ENCODE measurements at places on chromosomes 7 and 10. TPM values are rescaled to one million over a fixed set of nuclear protein-coding genes. Genes with fewer than 3 reads are reported as not detected.
A peak's percentile ranks its signal among the peaks of the same experiment; 100 is the strongest.

DNA sequence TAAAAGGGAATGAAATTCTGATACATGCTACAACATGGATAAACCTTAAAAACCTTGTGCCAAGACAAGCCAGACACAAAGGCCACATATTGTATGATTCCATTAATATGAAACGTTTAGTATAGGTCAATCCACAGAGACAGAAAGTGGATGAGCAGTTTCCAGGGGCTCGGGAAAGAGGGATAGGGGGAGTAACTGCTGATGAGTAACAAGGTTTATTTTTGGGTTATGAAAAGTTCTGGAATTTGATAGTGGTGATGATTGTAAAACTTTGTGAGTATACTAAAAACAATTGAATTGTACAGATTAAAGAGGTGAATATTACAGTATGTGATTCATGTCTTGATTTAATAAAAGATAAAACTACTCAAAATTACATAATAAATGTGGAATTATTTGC is 19.1 kb upstream of the SLC13A1 start:
- no peaks in the 10 kb centered on the region for H3K27me3 ChIP-seq
- no peaks in the 10 kb centered on the region for H3K4me1 ChIP-seq
- no peak overlapping the region for H3K4me3 ChIP-seq
- no peak overlapping the region for H3K27ac ChIP-seq
- no peaks in the 10 kb centered on the region for H3K36me3 ChIP-seq

DNA sequence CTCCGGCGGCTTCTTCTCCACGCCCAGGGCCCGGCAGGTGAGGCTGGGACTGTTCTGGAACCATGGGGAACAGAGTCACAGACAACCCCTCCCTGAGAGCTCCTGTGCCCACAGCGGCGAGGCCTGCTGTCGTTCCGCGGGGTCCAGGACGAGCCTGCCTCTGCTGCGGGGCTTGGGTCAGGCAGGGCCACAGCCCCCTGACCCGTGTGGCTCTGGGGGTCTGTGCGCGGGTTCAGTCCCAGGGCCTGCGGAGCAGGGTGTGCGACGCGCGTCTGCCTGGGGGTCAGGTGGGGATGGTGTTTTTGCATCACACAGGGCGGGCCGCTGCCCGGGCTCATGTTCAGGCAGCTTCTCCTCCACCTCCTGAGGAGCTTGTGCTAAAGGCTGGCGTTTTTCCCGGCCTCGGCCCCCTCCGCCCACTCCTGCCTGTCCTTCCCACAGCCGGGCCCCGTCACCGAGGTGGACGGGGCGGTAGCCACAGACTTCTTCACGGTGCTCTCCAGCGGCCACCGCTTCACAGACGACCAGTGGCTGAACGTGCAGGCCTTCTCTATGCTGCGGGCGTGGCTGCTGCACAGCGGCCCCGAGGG is 8.4 kb downstream of the AP5Z1 start:
- DNase-seq, result no peak
- peaks cover 3% of the 10 kb centered on the region for H3K36me3 ChIP-seq
- H3K4me3 ChIP-seq, result no peak overlapping the region
- H3K4me1 ChIP-seq, result no peaks in the 10 kb centered on the region

GRCh38 chr10:100182281-100182680 is 3.5 kb downstream of the ERLIN1 start:
- no peak for DNase-seq
- no peak overlapping the region for H3K27ac ChIP-seq
- H3K36me3 ChIP-seq, result no peaks in the 10 kb centered on the region
- peaks cover 70% of the 10 kb centered on the region for H3K4me1 ChIP-seq
- no peak overlapping the region for H3K4me3 ChIP-seq

GRCh38 chr10:132770061-132771021 is 15.6 kb downstream of the NKX6-2 start:
- H3K36me3 ChIP-seq, result no peaks in the 10 kb centered on the region
- no peak overlapping the region for H3K4me3 ChIP-seq
- no peaks in the 10 kb centered on the region for H3K4me1 ChIP-seq
- DNase-seq, result no peak
- no peak overlapping the region for H3K27ac ChIP-seq

GRCh38 chr10:1464881-1465417 is 272.4 kb downstream of the ADARB2 start:
- H3K4me1 ChIP-seq, result no peaks in the 10 kb centered on the region
- no peaks in the 10 kb centered on the region for H3K27me3 ChIP-seq
- H3K36me3 ChIP-seq, result no peaks in the 10 kb centered on the region
- no peak for DNase-seq
- H3K27ac ChIP-seq, result no peak overlapping the region

DNA sequence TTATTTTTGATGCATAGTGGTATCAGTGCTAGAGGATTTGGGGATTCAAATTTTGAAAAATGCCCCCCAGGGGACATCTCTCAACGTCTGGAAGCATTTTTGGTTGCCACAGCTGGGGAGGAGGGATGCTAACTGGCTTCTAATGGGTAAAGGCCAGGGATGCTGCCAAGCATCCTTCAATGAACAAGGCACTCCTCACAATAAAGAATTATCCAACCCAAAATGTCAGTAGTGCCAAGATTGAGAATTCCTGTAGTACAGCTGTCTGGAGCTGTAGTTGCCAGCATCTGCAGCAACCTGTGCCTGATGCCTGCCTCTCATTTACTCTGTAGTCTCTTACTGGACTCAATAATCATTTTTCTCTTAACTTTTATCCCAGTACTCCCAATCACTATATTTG is 53.5 kb downstream of the SEPTIN7 start:
- DNase-seq, result no peak
- H3K27me3 ChIP-seq, result no peaks in the 10 kb centered on the region
- no peaks in the 10 kb centered on the region for H3K4me1 ChIP-seq

DNA sequence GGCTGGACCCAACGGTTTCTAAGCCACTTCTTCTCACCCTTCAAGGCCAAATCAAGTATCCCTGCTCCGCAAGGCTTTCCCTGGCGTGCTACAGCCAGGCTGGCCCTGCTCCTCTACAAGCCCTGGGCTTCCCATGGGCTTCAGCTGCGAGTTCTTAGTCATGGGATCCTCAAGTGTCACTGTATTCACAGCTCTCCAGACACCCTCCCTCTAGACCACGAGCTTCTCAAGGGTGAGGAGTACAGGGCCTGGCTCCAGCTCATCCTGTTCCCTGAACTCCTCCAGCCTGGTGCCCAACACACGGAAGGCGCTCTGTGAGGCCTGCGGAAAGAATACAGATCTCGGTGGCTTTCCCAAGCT is 38.8 kb downstream of the FAM53B start:
- H3K27ac ChIP-seq, result peak overlapping the region; percentile 61
- peaks cover 56% of the 10 kb centered on the region for H3K4me1 ChIP-seq
- no peak for DNase-seq
- no peak overlapping the region for H3K4me3 ChIP-seq
- H3K27me3 ChIP-seq, result no peaks in the 10 kb centered on the region

DNA sequence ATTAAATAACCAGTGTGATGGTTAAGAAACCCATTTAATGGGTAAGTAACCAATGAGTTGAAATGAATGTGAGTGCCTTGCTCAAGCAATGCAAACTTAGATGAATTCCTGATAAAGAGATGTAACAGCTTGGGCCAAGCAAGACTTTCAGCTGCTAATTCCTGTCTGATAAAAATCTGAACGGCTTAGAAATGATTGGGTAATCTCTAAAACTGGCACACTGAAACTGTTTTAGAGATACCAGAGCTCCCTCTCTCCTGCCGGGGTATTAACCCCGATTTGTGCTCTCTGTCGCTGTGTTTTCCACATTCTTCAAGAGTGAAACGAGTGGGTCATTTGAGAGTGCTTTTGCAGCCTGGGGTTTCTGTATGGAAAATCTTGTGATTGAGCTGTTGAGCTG is 534.9 kb upstream of the GALNT17 start:
- H3K4me3 ChIP-seq, result no peak overlapping the region
- no peaks in the 10 kb centered on the region for H3K36me3 ChIP-seq
- H3K27ac ChIP-seq, result no peak overlapping the region
- no peaks in the 10 kb centered on the region for H3K27me3 ChIP-seq
- DNase-seq, result no peak

GRCh38 chr7:29350351-29350750 is 155.8 kb downstream of the CHN2 start:
- no peak overlapping the region for H3K27ac ChIP-seq
- H3K36me3 ChIP-seq, result peaks cover 3% of the 10 kb centered on the region
- no peak overlapping the region for H3K4me3 ChIP-seq
- DNase-seq, result no peak
- H3K27me3 ChIP-seq, result no peaks in the 10 kb centered on the region

DNA sequence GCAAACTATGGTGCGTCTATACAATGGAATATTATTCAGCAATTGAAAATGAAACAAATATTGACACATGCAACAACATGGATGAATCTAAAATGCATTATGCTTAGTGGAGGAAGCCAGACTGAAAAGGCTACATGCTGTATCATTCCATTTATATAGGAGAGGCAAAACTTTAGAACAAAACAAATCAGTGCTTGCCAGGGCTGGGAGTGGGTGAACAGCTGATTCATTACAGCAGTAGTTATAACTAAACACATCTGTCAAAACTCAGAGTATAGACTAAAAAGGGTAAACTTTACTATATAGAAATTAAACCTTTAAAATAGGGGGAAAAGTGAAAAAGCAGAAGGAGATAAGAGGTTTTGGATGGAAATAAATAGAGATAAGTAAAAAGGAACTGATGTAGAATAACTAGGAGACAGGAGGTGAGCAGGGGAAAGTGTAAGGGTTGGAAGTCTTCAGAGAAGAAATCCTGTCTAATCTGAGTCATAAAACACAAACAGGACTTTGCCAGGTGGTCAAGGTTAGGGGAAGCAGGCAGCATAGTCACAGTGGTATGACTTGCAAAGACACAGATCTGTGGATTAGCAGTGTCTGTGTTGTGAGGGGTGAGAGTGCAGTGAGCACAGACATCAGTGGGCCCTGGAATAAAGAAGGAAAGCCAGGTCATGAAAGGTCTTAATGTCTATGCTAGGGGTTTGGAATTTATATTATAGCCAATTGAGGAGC is 349.8 kb downstream of the PHTF2 start:
- no peaks in the 10 kb centered on the region for H3K27me3 ChIP-seq
- H3K27ac ChIP-seq, result no peak overlapping the region
- DNase-seq, result no peak
- H3K36me3 ChIP-seq, result no peaks in the 10 kb centered on the region
- no peaks in the 10 kb centered on the region for H3K4me1 ChIP-seq

DNA sequence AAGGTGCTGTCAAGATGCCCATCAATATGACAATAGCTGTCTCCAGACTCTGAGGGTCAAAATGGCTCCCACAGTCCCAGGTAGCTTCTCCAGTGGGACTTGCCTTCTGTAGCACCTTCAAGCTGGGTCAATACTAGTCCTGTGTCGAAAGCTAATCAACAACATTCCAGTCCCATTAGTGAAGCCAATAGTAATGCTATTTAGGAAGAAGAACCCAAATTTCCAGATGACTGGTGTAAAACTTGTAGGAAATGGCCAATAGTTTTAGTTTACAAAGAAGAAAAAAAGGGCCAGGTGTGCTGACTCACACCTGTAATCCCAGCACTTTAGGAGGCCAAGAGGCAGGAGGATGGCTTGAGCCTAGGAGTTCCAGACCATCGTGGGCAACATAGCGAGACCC is 2.0 kb upstream of the SPOCK2 start:
- H3K4me3 ChIP-seq, result no peak overlapping the region
- H3K27ac ChIP-seq, result no peak overlapping the region
- no peaks in the 10 kb centered on the region for H3K4me1 ChIP-seq
- no peaks in the 10 kb centered on the region for H3K27me3 ChIP-seq
- H3K36me3 ChIP-seq, result no peaks in the 10 kb centered on the region

- H3K4me1 ChIP-seq, result peaks cover 38% of the 10 kb centered on the region
- peaks cover 3% of the 10 kb centered on the region for H3K36me3 ChIP-seq
- no peaks in the 10 kb centered on the region for H3K27me3 ChIP-seq
- H3K27ac ChIP-seq, result no peak overlapping the region
These were observed 55.7 kb upstream of the TM9SF3 start for GRCh38 chr10:96642530-96642929.

- no peak overlapping the region for H3K27ac ChIP-seq
- H3K4me3 ChIP-seq, result no peak overlapping the region
These were observed 291.6 kb downstream of the RNLS start for GRCh38 chr10:88291289-88292184.

WEE2 gene
- not detected for total RNA-seq

NCF1 gene
- total RNA-seq, result 0.95 TPM

SLC18A3 gene
- not detected for total RNA-seq

SEMA3D gene
- total RNA-seq, result 0.18 TPM

LIPN gene
- total RNA-seq, result not detected

All from right lobe of liver (tissue), 6 donors.